ENCODE measurements at places on chromosomes 13 and 19.

GRCh38 chr13:23488442-23488841, 54.9 kb upstream of the SACS start:
- no peak for DNase-seq

DNA sequence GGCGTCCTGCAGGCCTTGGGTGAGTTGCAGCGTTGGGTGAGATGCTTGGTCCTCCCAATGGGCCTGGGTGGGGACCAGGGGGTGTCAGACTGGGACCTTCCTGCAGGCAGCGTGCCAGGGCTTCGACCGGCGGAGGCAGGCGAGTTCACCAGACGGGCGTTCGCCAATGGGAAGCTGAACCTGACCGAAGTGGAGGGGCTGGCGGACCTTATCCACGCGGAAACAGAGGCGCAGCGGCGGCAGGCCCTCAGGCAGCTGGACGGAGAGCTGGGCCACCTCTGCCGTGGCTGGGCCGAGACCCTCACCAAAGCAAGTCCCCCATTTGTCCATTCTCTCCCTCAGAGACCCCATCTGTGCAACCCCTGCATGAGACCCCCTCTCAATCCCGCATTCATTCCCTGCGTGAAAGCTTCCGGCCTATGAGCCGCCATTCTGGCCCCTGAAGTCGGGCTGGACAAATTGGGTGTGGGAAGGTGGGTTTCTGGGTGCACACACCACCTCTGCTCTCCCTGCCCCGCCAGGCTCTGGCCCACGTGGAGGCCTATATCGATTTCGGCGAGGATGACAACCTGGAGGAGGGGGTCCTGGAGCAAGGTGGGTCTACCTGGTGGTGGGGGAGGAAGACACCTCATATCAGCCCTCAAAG, 1.2 kb downstream of the GTPBP3 start:
- no peak for DNase-seq

- DNase-seq: no peak
These were observed 611.4 kb downstream of the PCDH9 start for GRCh38 chr13:66618702-66619101.

- DNase-seq: no peak
These were observed 21.5 kb downstream of the COLGALT1 start for GRCh38 chr19:17576758-17577456.

GRCh38 chr13:93411186-93411680, 184.6 kb downstream of the GPC6 start:
- no peak for DNase-seq

DNA sequence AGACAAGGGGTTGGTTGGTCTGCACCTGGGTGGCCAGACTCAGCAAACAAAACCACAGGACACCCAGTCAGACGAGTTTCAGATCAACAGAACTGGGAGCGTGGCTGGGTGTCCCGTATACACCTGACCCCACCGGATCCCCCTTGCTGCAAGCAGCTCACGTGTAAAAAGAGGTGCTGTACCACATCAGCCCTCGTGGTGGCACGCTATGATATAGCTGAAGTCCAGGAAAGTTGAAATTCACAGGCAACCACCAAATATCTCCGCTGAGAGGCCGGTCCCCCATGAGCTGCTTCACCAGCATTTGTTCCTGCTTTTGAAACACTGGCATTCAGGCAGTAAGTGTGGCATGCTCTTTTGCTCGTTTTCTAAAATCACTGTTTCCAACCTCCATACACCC, 92.3 kb downstream of the TUBA3C start:
- no peak for DNase-seq

- no peak for DNase-seq
These were observed 26.2 kb downstream of the OPA3 start for GRCh38 chr19:45558399-45558878.

DNA sequence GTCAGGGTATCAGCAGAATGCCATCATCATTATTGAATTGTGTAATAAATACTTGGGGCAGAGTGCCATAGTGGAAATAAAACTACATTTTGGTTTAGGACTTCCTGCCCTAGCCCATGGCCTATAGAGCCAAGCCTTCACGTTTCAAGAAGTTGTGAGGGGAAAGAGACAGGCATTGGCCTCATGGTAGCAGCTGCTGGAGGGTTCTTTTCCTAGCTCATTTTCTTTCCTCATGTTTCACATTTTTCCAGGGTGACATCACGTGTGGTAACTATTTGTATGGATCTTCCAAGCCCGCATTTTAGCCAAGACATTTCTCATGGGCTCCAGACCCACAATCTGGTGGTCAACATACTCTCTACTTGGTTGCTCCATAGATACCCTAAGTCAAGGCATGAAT, 80.4 kb downstream of the LRCH1 start:
- no peak for DNase-seq

GRCh38 chr13:33212396-33212795, 73.2 kb downstream of the STARD13 start:
- DNase-seq: no peak

DNA sequence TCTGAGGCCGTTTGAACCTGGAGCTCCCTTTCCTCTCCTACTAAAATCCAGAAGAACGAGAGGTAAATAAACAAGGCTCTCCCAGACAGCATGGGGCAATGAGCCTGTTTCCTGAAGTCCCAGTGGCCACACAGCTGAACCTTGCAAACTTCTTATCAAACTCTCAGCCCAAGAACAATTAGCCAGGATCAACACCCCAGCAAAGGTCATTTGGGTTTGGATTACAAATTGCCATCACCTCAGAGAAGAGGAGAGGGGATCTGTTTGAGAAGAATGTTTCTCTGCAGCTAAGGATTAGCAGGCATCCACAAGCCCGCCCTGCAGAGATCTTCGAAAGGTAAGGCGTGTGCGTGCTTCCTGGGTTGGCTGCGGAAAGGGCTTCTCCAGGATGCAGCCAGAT, 201.9 kb upstream of the SOX1 start:
- DNase-seq: no peak

GRCh38 chr13:108185223-108185622, 30.1 kb downstream of the LIG4 start:
- DNase-seq: no peak

GRCh38 chr19:21626924-21627697, 121.7 kb downstream of the ZNF429 start:
- no peak for DNase-seq

DNA sequence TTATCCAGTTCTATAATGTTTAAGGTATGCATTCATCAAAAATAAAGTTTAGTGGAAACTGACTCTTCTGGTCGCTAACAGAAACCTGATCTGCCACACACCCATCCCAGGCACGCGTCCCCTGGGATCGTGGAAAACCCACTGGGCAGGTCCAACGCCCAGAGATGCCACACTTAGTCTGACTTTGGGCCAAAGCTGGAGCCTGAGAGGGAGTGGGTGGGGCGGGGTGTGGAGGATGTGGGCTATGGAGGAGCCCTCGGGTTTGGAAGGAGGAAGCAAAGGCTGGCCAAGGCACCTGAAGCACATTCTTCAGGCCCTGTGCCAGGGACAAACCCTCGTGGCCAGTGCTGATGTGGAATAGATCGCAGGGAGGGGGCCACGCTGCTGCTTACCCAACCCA, 2.5 kb downstream of the IGFL1 start:
- no peak for DNase-seq

DNA sequence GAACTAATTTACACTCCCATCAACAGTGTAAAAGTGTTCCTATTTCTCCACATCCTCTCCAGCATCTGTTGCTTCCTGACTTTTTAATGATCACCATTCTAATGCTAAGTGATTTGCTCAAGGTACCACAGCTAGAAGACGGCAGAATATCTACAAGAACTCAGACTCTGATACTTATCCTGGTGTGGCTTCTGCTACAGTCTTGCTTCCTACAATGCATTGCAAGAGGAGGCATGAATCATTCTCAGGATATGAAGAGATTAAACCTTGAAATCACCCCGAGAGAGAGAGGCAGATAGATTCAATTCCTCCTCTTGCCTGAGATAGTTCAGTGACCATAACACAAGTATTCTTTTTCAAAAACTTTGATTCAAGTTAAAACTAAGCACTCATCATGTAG, 306.4 kb downstream of the TBC1D4 start:
- DNase-seq: no peak

- no peak for DNase-seq
These were observed 2.4 kb upstream of the SIX5 start for GRCh38 chr19:45771311-45771933.

GRCh38 chr19:9323557-9323918, 441 bp upstream of the ZNF559 start:
- DNase-seq: peak; percentile 62

DNA sequence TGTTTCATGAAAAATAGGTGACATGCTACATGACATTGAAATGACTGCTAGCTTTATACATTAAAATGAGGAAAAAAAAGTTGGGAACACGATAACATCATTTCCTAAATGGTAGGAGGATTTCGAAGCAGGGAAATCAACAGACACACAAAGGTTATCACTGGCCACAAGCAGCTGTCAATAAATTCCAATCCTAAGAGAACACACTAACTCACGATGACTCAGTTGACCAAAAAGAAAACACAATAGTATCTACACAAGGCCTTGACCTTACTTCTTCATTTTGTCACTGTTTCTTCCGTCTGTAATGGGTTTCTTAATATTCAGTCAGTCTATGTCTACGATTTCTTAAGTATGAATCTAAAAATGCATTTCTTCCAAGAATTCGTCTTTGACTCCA, 36.5 kb downstream of the STARD13 start:
- DNase-seq: no peak

DNA sequence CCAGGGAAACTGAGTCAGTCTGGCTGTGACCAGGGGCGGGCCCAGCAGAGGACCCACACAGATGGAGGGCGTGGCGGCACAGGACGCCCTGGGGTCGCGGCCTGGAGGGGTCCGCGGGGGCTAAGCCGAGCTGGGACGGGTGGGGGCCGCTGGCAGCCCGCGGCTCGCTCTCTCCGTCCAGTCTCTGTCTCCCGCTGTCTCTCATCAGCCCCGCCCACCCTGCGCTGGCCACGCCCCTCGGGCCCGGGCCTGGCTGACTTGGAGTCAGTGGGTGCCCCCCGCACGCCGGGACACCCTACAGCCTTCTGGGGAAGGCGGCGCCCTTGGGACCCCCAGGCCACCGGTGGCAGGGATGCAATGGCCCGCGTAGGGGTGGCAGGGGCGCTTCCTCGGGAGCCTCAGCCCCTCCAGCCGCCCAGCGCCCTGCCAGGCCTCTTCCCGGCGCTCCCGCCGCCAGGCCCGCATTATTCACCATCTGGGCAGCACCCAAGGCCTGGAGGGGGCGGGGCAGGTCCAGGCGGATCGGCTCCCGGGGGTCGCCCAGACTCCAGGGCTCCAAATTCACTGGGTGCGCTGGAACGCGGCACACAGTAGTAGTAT, at the start of gene TBXA2R:
Gene TBXA2R (minus strand): TSS at position 186 of the 600 bp plus-strand sequence. CDS start 6,241 bp downstream, outside the sequence.
- DNase-seq: no peak

- DNase-seq: no peak
These were observed 11.6 kb upstream of the RASA3 start for GRCh38 chr13:114143806-114144605.

DNA sequence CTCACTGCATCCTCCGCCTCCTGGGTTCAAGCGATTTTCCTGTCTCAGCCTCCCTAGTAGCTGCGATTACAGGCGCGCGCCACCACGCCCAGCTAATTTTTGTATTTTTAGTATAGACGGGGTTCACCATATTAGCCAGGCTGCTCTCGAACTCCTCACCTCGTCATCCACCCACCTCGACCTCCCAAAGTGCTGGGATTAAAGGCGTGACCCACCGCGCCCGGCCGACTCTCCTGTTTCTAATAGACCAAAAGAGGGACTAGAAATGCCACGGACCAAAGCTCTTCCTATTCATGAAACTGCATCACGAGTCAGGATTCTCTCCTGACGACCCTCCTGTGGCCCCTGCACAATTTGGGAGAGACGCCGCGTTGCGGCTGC, 563 bp downstream of the ZNF43 start:
- no peak for DNase-seq

GRCh38 chr13:74747186-74747955, 613.2 kb upstream of the KLF12 start:
- DNase-seq: no peak

DNA sequence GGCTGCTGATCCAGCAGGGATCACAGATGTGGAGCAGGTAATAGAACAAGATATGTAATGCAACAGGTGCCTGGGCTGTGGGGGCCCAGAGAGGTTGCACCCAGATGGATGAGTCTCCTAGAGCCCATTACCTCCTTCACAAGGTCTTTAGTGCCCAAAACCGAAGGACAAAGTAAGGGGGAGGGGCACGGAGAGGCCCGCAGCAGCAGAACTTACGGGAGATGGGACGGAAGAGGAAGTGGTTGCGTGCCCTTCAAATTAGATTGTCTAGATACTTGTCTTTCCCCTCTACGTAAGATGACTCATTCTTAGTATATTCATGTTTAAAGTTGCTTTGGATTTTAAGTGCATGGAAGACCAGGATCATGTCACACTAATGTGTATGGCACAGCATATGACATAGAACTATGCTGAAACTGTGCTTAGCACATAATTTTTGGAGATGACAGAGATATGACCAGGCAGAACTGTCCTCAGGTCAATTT, 5.7 kb upstream of the MRPS31 start:
- no peak for DNase-seq

DNA sequence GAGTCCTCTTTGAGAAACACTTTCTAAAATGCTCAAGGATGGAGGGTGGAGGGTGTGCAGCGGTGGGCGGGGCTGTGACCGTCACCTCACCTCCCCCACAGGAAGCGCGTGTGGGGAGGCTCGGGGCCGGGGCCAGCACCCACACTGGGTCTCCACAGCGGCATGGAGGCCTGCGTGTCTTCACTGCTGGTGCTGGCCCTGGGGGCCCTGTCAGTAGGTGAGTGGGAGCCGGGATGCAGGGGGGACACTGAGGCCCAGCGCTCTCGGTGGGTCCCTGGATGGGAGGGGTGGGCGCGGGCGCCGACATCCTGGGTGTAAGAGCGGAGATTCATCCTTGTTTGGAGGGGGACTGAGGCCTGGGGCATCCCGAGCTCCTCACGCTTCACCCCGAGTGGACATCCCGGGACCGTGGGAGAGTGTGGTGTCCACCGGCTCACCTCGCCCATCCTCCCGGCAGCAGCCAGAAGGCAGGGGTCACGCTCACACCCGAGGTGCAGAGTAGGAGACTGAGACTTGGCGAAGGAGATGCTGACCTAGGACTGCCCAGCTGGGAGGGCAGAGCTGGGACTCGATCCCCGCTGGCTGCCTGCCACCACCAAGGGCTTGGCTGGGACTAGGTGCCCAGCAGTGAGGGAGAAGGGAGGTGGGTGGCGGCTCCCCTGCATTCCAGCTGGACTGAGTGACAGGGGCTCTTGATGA, at the start of gene GZMM:
Gene GZMM (plus strand): TSS at position 144 of the 699 bp plus-strand sequence. CDS start 19 bp downstream, at position 163.
- DNase-seq: no peak

GRCh38 chr19:53328967-53329366, 4.6 kb upstream of the ZNF845 start:
- no peak for DNase-seq

DNA sequence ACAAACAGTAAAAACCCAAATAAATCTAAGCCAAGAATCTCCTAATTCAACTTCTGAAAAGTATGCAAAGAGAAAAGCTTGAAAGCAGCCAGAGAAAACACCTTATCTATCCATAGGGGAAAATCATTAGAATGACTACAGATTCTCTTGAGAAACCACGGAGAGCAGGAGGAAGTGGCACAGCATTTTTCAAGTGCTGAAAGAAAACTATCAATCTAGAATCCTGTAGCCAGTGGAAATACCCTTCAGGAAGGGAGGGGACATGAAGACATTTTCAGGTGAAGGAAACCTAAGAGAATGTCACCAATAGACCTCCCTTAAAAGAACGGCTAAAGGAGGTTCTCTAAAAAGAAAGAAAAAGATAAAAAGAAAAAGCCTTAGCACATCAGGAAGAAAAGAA, 66.2 kb upstream of the XPO4 start:
- no peak for DNase-seq

GRCh38 chr13:97976610-97977521, 23.4 kb downstream of the IPO5 start:
- no peak for DNase-seq
